ENCODE measurements at places on chromosomes 6 and 20. TPM values are rescaled to one million over a fixed set of nuclear protein-coding genes. Genes with fewer than 3 reads are reported as not detected.

Gene ADTRP
- total RNA-seq = not detected

GRCh38 chr20:44495257-44495656 lies 19.6 kb downstream of the TTPAL start:
- no peak for DNase-seq

Gene NMBR
- total RNA-seq = not detected

DNA sequence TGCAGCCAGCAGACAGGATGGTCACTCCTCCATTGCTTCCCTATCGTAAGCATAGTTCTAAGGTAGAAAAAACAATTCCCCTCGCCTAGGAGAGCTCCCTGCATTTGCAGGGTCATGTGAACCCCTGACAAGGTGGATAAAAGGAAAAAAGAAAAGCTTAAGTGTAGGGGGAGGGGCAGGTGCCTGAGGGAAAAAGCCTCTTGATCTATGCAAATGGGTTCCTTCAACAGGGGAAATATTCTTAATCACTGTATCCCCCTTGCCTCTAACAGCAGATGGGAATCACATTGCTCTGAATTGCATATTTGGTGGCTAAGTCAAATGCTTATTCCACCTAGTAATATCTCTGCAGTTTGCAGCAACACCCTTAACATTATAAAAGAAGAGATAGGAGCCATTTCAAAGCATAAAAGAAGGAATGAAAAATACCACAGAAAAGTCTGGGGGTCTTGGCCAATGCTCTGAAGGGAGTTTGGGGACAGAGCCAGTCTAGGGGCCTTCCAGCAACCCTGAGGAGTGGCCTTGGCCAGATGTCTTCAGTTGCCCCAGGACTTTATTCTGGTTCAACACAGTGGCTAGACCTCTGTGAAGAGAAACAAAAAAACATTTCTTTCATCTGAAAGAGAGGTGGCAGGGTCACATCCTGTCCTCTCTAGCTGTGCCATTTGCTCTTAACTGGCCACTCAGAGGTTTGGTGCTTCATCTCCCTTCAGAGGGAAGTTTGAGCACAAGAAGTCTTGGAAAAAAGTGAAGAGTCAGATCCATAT lies 660.4 kb upstream of the GJE1 start:
- no peak for DNase-seq

DNA sequence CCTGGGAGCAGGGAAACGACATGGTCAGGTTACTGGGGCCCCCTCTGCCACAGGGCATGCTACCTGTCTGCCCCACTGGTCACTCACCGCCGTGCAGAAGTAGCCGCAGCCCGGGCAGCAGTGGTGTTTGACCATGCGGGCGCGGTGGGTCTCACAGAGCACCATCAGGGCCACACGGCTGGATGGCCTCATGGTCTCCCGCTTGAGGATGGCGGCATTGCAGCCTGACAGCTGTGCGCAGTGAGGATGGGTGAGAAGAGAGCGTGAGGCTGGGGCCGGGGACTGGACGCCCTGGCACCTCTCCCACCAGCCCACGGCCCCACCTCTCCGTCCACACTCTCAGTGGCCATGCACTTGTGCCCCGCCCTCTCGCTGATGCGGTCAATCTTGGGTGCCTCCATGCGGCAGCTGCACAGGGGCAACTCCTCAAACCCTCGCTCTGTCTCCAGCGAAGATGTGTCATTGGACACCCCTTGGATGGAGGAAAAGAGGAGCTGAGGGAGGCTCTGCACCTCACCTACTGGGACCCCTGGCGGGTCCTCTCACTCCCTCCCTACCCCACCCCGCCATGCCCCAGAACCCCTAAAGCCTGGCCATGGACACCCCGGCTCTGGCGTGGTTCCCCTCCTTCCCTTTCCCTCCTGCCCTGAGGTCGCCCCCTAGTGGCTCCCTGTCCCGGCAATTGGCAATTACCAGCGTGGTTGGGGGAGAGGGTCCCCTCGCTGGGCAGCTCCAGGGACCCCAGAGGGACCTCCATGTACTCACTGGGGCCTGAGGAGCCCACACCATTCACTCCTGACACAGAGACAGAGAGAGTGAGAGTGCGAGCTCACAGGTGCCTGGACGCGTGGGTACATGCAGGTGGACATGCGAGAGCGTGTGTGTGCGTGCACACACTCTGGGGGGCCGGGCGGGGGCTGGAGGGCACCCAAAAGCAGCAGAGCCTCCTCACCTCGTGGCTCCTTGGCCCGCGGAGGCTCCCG lies 8.9 kb downstream of the EHMT2 start:
- no peak for DNase-seq

- DNase-seq = no peak
Observed at GRCh38 chr6:14865531-14866100, 380.3 kb upstream of the JARID2 start.
